ENCODE measurements at places on chromosomes 7 and 10.

DNA sequence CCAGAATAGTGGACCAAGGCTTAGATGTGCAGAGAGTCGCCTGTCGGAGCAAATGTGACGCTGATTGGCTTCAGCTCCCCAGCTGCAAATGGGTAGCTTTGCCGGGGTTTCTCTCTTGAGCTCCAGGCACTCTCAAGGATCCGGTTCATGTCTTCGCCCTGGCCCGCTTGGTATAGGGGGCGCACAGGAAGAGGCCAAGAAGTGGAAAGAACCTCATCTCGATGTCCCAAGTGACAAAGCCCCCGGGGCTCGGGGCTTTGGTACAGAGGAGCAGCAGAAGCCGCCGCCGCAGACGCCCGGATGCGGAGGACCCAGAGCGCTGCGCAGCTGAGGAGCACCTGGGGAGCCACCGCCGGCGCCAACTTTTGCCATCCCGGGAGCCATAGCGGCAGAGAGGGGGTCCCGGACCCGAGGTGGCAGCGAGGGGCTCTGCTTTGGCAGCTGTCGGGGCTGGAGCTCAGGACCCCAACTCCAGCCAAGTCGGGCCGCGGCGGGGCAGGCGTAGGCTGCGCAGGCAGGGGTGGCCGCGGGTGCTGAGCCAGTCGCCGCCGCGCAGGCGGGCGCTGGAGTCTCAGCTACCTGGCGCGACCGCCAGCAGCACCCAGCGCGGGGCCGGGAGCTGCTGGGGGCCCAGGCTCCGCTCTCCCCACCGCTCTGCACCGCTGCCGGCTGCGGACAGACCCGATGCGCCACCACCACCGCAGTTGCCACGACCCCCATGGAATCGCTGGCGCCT, 466.6 kb downstream of the XPNPEP1 start:
- DNase-seq: no peak

- no peak for DNase-seq
Measured at GRCh38 chr10:93821051-93821772, 63.5 kb downstream of the LGI1 start.

DNA sequence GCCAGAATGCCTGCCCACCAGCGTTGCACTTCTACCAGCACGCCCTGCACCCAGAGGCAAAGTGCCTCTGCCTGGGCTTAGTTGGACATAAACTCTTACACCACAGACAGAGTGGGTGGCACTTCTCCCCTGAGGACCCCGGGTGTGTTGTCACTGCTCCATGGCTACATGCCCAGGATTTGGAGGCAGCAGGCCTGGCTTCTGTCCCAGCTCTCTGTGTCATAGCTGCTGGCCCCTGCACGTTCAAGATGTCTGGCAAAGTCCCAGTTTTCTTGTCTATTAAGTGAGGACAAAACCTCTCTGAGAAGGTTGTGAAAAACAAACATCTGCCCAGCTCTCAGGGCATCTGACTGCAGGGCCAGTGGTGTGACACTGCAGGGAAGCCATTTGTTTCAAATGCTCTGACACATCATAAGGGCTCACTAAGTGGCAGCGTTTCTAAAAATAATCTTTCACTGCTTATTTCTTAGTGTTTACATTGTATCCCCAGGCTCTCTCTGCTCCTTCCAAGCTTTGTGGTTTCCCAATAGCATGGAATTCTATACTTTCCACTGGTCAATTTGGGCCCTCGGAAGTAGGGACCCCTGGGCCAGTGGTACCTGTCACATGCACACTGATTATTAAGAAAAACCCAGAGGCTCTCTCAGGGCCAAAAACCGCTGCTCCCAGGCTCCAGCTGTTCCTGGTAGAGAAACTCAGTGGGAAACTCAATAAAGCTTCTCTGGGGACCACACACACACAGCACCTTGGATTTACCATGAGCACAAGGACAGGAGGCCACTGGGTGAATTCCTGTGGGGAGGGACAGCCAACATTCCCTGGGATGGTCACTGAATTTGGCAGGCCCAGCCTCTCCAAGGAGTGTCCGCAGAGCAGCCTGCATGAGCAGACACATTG, 86.2 kb upstream of the ANLN start:
- DNase-seq: no peak

GRCh38 chr10:128086003-128086863, 40.0 kb downstream of the MKI67 start:
- no peak for DNase-seq

DNA sequence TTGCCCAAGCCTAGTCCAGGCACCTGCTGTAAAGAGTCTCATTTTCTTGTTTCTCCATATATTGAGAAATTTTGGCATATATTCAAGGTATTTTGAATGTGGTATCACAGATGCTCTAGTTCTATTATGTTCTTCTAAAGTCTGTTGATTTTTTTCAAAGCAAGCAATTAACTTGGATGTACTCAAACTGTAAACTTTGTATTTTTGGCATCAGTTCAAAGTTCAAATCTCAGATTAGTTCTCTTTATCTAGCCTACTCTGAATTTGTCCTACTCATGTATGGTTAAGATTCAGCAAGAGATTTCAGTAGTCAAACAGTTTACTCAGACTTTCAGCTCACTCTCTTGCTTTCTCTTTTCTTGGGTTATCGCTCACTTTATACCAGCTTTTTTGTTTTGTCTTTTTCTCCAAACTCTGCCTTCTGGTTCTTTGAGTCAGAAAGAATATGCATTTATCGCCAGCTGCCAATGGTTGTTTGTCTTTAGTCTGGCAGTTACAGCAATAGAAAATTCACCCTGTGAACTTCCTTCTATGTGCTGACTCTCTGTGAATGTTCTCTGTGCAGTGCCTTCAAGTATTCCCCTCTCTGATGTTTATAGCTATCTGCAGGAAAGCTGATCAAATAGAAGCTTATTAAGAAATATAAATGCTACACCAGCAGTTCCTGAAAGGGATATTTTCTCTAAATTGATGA, 56.0 kb downstream of the ANKRD7 start:
- no peak for DNase-seq

DNA sequence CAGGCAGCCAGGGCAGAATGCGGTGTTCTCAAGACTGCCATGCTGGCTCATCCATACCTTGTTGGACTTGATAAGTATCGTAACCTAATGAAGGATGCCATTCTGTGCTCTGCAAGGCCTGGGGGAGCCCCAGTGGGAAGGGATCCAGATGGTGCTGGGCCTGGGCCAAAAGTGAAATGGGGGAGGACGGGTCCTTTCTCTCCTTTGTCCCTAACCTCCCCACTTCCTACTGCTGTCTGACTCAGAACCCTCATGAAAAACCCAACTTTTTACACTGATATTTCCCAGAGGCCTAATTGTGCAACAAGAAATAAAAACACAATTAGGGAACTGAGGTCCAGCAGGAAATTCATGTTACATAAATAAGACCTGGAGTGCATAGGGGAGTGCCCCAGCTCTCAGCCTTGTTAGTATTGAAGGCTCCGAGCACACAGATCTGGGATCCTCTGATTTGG, 193.7 kb upstream of the SVIL start:
- no peak for DNase-seq

GRCh38 chr10:121615435-121615793, 17.2 kb upstream of the FGFR2 start:
- no peak for DNase-seq

DNA sequence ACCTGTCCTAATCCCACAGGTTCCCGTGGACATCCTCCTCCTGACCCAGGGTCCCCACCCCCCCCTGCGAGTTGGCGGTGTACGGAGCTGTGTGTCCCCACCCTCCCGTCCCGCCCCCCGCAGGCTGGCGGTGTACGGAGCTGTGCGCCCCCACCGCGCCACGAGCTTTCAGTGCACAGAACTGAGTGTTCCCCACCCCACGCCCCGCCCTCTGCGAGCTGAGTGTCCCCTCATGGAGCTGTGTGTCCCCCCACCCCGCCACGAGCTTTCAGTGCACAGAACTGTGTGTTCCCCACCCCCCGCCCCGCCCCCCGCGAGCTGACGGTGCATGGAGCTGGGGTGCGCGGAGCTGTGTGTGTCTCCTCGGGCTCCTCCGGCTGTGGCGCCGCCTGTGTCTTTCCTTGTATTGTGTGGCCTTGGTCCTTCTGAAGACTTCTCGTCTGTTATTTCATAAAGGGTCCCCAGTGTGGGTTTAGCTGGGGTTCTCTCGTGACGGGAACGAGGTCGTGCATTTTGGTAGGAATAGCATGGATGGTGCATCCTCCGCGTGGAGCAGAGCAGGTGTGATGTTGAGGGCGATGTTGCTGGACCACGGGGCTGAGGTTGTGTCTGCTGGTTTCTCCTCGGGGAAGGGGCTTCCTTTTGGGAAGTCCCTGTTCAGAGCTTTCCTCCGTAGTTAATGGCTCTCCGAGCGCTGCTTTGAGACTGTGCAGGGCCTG, 18.0 kb upstream of the JAKMIP3 start:
- no peak for DNase-seq

- no peak for DNase-seq
Measured at GRCh38 chr10:96415150-96415890, 56.5 kb upstream of the OPALIN start.

GRCh38 chr10:10788761-10789160, 228.9 kb upstream of the CELF2 start:
- no peak for DNase-seq

- no peak for DNase-seq
Measured at GRCh38 chr7:5682551-5683279, 98.7 kb downstream of the RNF216 start.

- no peak for DNase-seq
Measured at GRCh38 chr10:12499076-12499986, 150.0 kb downstream of the CAMK1D start.

DNA sequence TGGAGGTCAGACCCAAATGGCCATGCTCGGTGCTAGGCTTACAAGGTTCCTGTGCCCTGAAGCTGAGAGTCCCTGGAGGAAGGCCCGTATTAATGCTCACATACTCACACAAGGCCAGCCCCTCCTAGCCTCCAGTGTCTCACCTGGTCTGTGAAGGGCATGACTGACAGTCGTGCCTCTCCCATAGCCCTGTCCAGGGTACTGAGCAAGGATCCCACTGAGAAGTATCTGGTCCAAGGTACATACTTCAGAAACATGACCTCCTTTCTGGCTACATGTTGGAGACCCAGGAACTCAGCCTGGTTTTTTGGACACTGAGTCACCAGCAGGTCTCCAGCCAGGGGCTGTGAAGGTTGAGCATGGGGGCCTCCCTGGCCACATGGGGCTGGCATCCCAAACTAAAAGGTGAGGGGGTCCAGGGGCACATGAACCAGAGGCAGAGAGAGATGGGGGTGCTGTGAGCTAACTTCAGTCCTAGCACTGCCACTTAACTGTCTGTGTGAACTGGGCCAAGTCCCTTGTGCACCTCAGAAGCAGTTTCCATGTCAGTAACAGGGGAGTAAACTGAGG, 17.6 kb upstream of the RASGEF1A start:
- no peak for DNase-seq

GRCh38 chr7:105689067-105689819, 108.0 kb upstream of the EFCAB10 start:
- DNase-seq: no peak
